Vagina (tissue), 2 donors: ENCODE measurements at places on chromosomes 7 and 10. TPM values are rescaled to one million over a fixed set of nuclear protein-coding genes. Genes with fewer than 3 reads are reported as not detected.

- H3K27me3 ChIP-seq = no peaks in the 10 kb centered on the region
- no peaks in the 10 kb centered on the region for H3K4me1 ChIP-seq
- H3K27ac ChIP-seq = no peak overlapping the region
- no peaks in the 10 kb centered on the region for H3K36me3 ChIP-seq
- no peak for DNase-seq
These were observed 218.8 kb downstream of the ZWINT start for GRCh38 chr10:56142092-56142728.

DNA sequence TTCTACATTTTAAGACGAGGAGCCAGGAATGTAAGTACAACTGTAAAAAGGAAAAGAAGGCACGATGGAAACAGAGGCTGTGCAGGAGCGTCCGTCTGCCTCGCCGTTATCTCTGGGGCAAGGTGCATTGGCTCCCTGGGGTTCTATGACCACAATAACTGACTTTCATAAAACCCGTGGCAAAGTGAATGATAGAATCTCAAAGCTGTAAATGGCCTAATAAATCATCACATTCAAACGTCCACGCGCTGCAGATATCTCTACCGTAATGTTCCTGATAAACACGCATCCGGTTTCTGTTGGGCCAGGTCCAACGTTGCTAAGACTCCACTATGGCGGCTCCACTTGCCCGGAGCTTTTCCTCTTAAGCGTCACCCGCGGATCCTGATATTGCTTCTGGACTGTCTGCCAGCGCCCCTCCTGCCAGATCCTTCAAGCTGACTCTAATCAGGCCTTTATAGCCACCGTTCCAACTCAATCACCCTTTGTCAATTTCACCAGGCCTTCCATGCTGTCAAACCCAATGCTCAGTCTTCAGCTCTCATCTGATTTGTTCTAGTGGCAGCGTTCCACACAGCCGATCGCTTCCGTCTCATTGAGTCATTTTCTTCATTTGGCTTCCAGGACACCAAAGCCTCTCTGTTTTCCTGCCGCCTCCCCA, 265.6 kb upstream of the FOXK1 start:
- no peak overlapping the region for H3K27ac ChIP-seq
- H3K27me3 ChIP-seq = no peaks in the 10 kb centered on the region
- peaks cover 4% of the 10 kb centered on the region for H3K4me1 ChIP-seq
- no peaks in the 10 kb centered on the region for H3K36me3 ChIP-seq
- no peak for DNase-seq
- H3K4me3 ChIP-seq = peak overlapping the region; percentile 13

DNA sequence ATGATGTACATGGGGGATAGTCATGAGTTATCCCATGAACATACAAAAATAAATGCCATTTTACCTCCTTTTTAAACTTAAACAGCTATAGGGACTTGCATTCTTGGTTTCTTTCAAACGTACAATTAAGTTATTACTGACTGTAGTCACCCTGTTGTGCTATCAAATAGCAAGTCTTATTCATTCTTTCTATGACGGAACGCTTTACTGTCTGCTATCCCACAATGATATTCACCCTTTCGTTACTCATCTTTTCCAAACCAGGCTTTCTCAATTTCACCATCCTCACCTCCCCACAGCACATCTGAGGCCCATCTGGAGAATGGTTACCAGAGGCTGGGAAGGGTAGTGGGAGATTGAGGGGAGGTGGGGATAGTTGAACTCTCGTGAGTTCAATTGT, 218.8 kb downstream of the PHF14 start:
- peaks cover 34% of the 10 kb centered on the region for H3K4me1 ChIP-seq
- H3K4me3 ChIP-seq = peak overlapping the region; percentile 36
- H3K27me3 ChIP-seq = no peaks in the 10 kb centered on the region

- H3K36me3 ChIP-seq = no peaks in the 10 kb centered on the region
- H3K4me3 ChIP-seq = no peak overlapping the region
- DNase-seq = no peak
- peaks cover 7% of the 10 kb centered on the region for H3K4me1 ChIP-seq
- H3K27me3 ChIP-seq = no peaks in the 10 kb centered on the region
These were observed 78.7 kb upstream of the C1GALT1 start for GRCh38 chr7:7103343-7104313.

- H3K4me3 ChIP-seq = no peak overlapping the region
- no peak for DNase-seq
- H3K4me1 ChIP-seq = peaks cover 14% of the 10 kb centered on the region
- H3K36me3 ChIP-seq = no peaks in the 10 kb centered on the region
These were observed 1.2 kb upstream of the SDHAF3 start for GRCh38 chr7:97116308-97116707.

- H3K27me3 ChIP-seq = no peaks in the 10 kb centered on the region
- H3K4me1 ChIP-seq = no peaks in the 10 kb centered on the region
- H3K36me3 ChIP-seq = no peaks in the 10 kb centered on the region
- no peak overlapping the region for H3K27ac ChIP-seq
- H3K4me3 ChIP-seq = no peak overlapping the region
These were observed 256.2 kb downstream of the SDHAF3 start for GRCh38 chr7:97373736-97374135.

GRCh38 chr10:124569623-124570470, 108.2 kb downstream of the LHPP start:
- H3K4me1 ChIP-seq = no peaks in the 10 kb centered on the region
- H3K27me3 ChIP-seq = no peaks in the 10 kb centered on the region
- H3K4me3 ChIP-seq = no peak overlapping the region
- H3K27ac ChIP-seq = no peak overlapping the region
- no peaks in the 10 kb centered on the region for H3K36me3 ChIP-seq
- DNase-seq = no peak

DNA sequence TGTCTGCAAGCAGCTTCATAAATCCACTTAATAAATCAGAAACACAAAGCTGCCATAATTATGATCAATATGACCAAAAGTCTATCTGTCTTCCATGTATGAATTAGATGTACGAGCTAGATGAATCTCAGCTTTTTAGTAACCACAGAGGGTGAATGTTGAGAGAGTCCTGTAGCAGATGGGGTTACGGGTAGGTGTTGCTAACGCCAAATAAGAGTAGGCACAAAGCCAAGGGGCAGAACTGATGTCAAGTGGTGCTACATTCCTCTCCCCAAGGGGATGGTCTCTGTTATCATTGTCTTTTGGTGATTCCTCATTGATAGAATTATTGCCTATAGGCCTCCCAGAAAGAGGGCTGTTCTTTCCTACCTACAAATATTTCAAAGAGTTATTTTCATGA, 257.8 kb downstream of the PCLO start:
- no peak overlapping the region for H3K27ac ChIP-seq
- H3K27me3 ChIP-seq = no peaks in the 10 kb centered on the region
- H3K36me3 ChIP-seq = no peaks in the 10 kb centered on the region
- no peak for DNase-seq

DNA sequence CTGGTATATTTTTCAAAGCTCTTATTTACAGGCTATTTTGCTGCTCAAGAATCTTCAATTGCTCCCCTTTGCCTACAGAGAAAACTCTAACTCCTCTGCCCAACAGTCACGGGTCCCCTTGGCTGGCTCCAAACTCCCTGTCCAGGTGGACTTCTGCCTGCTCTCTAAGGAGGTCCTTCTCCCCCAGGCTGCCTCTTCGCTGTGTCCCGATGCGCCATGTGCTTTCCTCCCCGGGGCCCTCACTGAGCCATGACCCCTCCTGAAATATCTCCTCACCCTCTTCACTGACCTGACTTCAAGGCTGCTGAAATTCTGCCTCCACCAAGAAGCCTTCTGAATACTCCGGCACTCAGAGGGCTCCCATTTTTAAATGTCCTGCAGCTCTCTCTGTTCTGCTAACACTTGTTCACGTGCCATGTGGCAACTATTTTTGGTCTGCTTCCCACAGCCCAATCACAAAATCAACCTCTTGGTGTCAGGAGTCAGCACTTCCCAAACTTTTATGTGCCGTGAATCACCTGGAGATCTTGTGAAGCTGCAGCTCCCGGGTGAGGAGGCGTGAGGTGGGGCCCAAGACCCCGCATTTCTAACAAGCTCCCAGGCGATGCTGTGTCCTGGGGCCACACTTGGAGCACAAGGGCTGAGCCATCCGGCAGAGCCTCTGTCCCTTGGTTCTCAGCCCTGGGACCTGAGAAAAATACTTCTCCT, 85.7 kb upstream of the COL13A1 start:
- no peak overlapping the region for H3K27ac ChIP-seq
- H3K36me3 ChIP-seq = no peaks in the 10 kb centered on the region
- no peak for DNase-seq
- H3K4me3 ChIP-seq = no peak overlapping the region

DNA sequence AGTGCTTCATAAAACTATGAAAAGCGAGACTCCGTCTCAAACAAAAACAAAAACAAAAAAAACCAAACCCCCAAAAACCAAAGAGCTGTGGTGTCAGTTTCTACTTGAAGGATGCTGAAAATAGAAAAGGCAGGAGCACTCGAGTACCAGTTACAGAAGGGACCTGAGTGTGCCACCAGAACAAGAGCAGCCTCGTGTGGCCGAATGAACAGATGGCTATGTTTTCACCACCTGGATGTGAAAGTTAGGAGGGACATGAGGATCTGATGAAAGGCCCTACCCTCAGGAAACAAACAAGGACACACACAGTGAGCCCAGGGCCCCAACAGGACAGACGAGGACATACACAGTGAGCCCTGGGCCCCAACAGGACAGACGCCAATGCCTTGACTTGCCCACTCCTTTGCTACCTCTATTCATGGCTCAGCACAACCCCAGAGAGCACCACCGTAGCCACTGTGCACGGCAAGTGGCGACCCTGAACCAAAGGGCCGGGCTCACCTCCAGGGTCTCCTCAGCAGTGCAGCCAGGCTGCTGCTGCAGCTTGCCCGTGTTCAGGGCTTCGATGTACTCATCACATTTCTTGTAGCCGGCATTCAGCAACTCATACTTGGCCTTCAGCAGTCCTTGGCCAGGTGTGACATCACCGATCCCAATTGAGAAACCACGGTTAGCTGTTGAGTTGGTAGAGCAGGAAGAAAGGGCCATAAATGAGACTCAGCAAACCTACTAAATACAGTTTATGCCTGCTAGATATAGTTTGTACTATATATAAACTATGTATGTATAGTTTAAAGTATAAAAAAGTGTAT, 24.9 kb downstream of the POLR3A start:
- H3K36me3 ChIP-seq = peaks cover 80% of the 10 kb centered on the region
- no peak overlapping the region for H3K27ac ChIP-seq
- no peak for DNase-seq
- H3K4me1 ChIP-seq = no peaks in the 10 kb centered on the region
- no peaks in the 10 kb centered on the region for H3K27me3 ChIP-seq

DNA sequence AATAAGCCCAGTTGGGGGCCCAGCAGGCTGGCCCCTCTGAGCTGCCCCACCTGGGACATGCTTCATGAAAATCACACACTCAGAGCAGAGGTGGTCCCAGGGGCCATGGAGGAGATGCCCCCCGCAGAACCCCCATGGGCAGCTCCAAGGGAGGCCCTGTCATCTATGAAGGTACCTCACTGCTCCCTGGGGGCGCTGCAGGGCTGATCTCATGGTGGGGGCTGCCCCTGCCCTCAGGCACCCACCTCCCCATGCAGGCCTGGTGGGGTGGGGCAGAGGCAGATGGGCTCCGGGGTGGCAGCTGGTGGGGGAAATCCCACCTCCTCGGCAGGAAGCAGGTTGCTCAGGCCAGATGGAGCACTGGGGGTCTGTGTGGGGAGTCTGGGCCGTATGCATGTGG, 60.5 kb downstream of the YKT6 start:
- no peak overlapping the region for H3K4me3 ChIP-seq
- no peak for DNase-seq
- H3K4me1 ChIP-seq = peaks cover 59% of the 10 kb centered on the region
- H3K27me3 ChIP-seq = no peaks in the 10 kb centered on the region

- H3K27me3 ChIP-seq = no peaks in the 10 kb centered on the region
- no peak overlapping the region for H3K4me3 ChIP-seq
- no peak for DNase-seq
- peak overlapping the region; percentile 27 for H3K27ac ChIP-seq
These were observed 29.8 kb downstream of the ADAP1 start for GRCh38 chr7:924541-925231.

GRCh38 chr10:92124616-92125143, 166.2 kb downstream of the CPEB3 start:
- H3K27me3 ChIP-seq = no peaks in the 10 kb centered on the region
- H3K4me3 ChIP-seq = no peak overlapping the region
- peak overlapping the region; percentile 1 for H3K27ac ChIP-seq

DNA sequence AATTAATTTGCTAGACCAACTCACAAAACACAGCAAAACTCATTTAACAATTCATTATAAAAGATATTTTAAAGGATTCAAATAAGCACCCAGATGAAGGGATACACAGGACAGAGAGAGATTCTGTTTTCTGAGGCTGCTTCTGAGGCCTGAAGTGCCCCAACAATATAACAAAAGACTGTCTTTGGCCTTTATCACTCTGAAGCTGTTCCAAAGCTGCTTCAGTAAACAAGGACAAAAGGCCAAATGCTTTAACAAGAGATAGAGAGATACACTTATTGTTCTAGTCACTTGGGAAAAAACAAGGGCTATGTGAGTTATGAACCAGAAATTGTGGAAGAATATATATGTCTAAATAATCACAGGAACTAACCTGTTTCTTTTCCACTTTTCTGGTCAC, 223.7 kb downstream of the CXCL12 start:
- no peak for DNase-seq
- H3K4me3 ChIP-seq = no peak overlapping the region
- no peaks in the 10 kb centered on the region for H3K36me3 ChIP-seq
- no peak overlapping the region for H3K27ac ChIP-seq
- no peaks in the 10 kb centered on the region for H3K4me1 ChIP-seq

- H3K4me3 ChIP-seq = no peak overlapping the region
- DNase-seq = no peak
- no peaks in the 10 kb centered on the region for H3K27me3 ChIP-seq
- no peak overlapping the region for H3K27ac ChIP-seq
- H3K4me1 ChIP-seq = peaks cover 6% of the 10 kb centered on the region
These were observed 9.0 kb upstream of the ANTXRL start for GRCh38 chr10:46277840-46278239.

RPEL1 gene
- total RNA-seq = not detected

TMEM229A gene
- not detected for total RNA-seq

AKR1C4 gene
- total RNA-seq = not detected

IRF5 gene
- 15.0 TPM for total RNA-seq

UNCX gene
- total RNA-seq = not detected

ADK gene
- 46.2 TPM for total RNA-seq

PTER gene
- 7.4 TPM for total RNA-seq

MKX gene
- 2.2 TPM for total RNA-seq
